Uterine smooth muscle cell (primary cell): ENCODE measurements at places on chromosomes 13 and 19. TPM values are rescaled to one million over a fixed set of nuclear protein-coding genes. Genes with fewer than 3 reads are reported as not detected.

The TMC4 gene
- total RNA-seq = 0.87 TPM in 1 of 2 replicates, not detected in the other

The VRK3 gene
- 23.0 and 26.5 TPM in 2 replicates for total RNA-seq

The SMIM17 gene
- total RNA-seq = 0.25 TPM in 1 of 2 replicates, not detected in the other

The EPSTI1 gene
- 2.4 TPM in 2 replicates for total RNA-seq

The ATP4B gene
- total RNA-seq = not detected in 2 replicates

The USHBP1 gene
- total RNA-seq = under 0.01 TPM in 1 of 2 replicates, not detected in the other

The CACNA1A gene
- 10.1 and 18.1 TPM in 2 replicates for total RNA-seq

The SERP2 gene
- 6.9 and 7.9 TPM in 2 replicates for total RNA-seq

The PRSS57 gene
- total RNA-seq = not detected in 2 replicates

The NAPSA gene
- total RNA-seq = 0.11 and 0.25 TPM in 2 replicates

The WDR88 gene
- total RNA-seq = not detected in 2 replicates

The NXNL1 gene
- total RNA-seq = not detected in 2 replicates

The MAP2K2 gene
- 127 and 160 TPM in 2 replicates for total RNA-seq

The SIGLECL1 gene
- not detected in 2 replicates for total RNA-seq

The FOXA3 gene
- not detected in 2 replicates for total RNA-seq

The TMEM255B gene
- total RNA-seq = 1.3 and 3.4 TPM in 2 replicates

The ZNF567 gene
- 4.0 and 7.9 TPM in 2 replicates for total RNA-seq

The ACOD1 gene
- not detected in 2 replicates for total RNA-seq

The THAP8 gene
- 2.4 and 3.9 TPM in 2 replicates for total RNA-seq

The ZNF229 gene
- 8.5 and 11.0 TPM in 2 replicates for total RNA-seq

The MCF2L gene
- 0.37 and 0.44 TPM in 2 replicates for total RNA-seq

The SLITRK5 gene
- total RNA-seq = under 0.01 TPM in 2 replicates

The CYP4F8 gene
- under 0.01 TPM in 1 of 2 replicates, not detected in the other for total RNA-seq

The DCT gene
- under 0.01 and 0.12 TPM in 2 replicates for total RNA-seq

The KLK10 gene
- not detected in 2 replicates for total RNA-seq

The RNF17 gene
- 0.12 TPM in 1 of 2 replicates, not detected in the other for total RNA-seq

The ANKRD24 gene
- total RNA-seq = 0.33 and 1.2 TPM in 2 replicates

The KCNRG gene
- total RNA-seq = 3.0 and 3.4 TPM in 2 replicates

The TMEM150B gene
- not detected in 2 replicates for total RNA-seq

The GRAMD1A gene
- 21.7 and 29.6 TPM in 2 replicates for total RNA-seq

The KATNAL1 gene
- total RNA-seq = 40.9 and 56.9 TPM in 2 replicates

The ACP7 gene
- 0.33 and 0.87 TPM in 2 replicates for total RNA-seq

The KIR2DL1 gene
- not detected in 2 replicates for total RNA-seq

The ZNF69 gene
- total RNA-seq = 2.9 and 4.6 TPM in 2 replicates

The RASGRP4 gene
- not detected in 2 replicates for total RNA-seq

The CRX gene
- total RNA-seq = not detected in 2 replicates

The C19orf67 gene
- not detected in 2 replicates for total RNA-seq

The CDX2 gene
- not detected in 2 replicates for total RNA-seq

The SULT2B1 gene
- not detected in 2 replicates for total RNA-seq

The ZNF765 gene
- total RNA-seq = 14.1 and 14.6 TPM in 2 replicates

The PSG1 gene
- 0.22 and 0.62 TPM in 2 replicates for total RNA-seq

The ZNF880 gene
- total RNA-seq = 23.8 and 28.4 TPM in 2 replicates

The AMH gene
- total RNA-seq = 0.66 and 1.6 TPM in 2 replicates

The GARIN5A gene
- 0.37 TPM in 1 of 2 replicates, not detected in the other for total RNA-seq

The FXYD7 gene
- not detected in 2 replicates for total RNA-seq

The KLK14 gene
- total RNA-seq = not detected in 2 replicates

The FAM83E gene
- total RNA-seq = 0.25 and 0.77 TPM in 2 replicates

The ZNF726 gene
- 2.9 and 5.5 TPM in 2 replicates for total RNA-seq
